ENCODE measurements at places on chromosomes 5 and 9. TPM values are rescaled to one million over a fixed set of nuclear protein-coding genes. Genes with fewer than 3 reads are reported as not detected.

- DNase-seq = no peak
These were observed 44.1 kb upstream of the FSD1L start for GRCh38 chr9:105403552-105404248.

DNA sequence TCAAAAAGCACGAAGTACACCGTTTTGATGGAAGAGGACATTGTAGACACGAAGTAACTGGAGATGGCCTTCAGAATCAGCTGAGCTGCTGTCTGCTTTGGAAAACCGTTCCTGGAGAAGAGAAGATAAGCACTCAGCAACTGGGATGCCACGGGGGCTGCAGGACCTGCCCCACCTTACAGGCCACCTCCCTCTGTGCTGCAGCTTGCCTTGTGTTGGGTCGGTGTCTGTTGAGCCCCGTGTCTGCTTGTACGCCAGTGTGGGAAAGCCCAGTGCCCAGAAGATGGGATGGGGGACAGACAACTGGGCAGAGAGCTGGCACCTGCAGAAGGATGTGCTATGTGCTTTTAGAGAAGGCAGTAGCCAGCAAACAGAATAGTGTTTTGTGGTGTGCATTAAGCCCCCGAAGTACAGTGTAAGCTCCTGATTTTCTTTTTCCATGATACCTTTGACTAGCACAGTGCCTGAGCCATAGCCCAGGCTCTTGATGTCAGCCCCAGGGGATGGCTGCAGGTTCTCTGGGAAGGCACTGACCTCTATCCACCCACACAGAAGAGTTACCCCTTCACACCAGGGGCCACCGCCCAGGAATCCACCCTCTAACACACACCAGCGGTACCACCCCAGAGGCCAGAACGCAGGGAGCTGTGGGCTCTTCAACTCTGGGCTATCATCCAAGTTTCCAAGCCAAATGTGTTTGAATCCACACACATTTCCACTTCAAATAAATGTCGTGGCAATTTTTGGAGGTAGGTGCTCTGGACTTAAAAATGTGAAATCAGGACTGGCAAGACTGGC is 63.8 kb downstream of the MACROH2A1 start:
- DNase-seq = no peak

DNA sequence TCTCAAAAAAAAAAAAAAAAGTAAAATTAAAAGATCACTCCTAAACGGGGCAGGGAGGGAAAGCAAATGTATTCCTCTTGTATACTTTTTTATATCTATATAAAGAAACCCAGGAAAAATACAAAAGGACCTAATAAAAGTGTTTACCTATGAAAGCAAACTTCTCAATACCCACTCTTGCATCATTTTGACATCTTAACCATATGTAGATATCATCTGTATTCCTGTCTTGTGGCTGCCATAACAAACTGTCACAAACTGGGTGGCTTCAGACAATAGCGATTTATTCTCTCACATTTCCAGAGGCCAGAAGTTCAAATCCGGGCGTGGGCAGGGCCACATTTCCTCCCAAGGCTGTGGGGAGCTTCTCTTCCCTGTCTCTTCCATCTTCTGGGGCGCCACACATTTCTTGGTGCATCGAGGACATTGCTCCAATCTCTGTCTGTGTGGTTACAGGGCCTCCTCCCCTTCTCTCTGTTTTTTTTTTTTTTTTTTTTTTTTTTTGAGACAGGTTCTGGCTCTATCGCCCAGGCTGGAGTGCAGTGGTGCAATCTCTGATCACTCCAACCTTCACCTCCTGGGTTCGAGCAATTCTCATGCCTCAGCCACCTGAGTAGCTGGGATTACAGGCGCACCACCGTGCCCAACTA is 58.4 kb upstream of the IL17B start:
- DNase-seq = no peak

LPAR1 gene
- 23.2 TPM for total RNA-seq

SHOC1 gene
- 0.15 TPM for total RNA-seq

TMEM252 gene
- 0.30 TPM for total RNA-seq

ZCCHC7 gene
- total RNA-seq = 20.4 TPM

ELP1 gene
- total RNA-seq = 25.3 TPM

Data from lower lobe of right lung (tissue), 2 donors.